ENCODE measurements at places on chromosomes 3 and 15. TPM values are rescaled to one million over a fixed set of nuclear protein-coding genes. Genes with fewer than 3 reads are reported as not detected.

DNA sequence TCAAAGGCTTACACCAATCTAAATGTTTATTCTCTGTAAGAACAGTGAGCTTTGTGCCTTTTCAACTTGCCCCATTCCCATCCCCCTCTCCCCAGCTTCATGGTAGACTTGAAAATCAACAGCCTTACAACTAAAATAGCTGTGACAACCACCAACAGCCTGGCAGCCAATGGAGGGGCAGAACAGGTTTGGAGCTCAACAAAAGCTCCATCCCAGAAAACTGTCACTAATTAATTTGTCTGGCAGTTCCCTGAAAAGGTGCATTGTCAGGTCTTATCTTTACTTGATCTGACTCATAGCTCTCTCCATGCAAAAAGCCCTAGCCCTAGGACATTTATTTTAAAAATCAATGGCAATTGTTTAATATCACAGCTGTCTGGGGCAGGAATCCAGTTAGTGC lies 22.6 kb downstream of the MTHFS start:
- DNase-seq, result no peak

GRCh38 chr3:64796607-64797399 lies 109.0 kb upstream of the ADAMTS9 start:
- DNase-seq, result no peak

DNA sequence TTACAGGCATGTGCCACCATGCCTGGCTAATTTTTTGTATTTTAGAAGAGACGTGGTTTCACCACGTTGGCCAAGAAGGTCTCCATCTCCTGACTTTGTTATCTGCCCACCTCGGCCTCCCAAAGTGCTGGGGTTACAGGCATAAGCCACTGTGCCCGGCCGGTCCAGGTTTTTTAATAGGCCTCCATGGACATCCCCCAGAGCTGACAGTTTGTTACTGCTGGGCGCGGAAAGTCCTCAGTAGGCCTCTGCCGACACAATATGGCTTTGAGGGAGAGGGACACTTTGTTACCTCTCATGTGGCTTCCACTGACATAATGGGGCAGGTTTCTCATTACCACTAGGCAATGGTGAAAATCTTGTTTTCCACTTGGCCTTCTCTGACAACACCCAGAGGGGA lies 152.0 kb downstream of the WNT7A start:
- no peak for DNase-seq

- DNase-seq, result no peak
Measured at GRCh38 chr15:42048080-42048820, 27.4 kb upstream of the PLA2G4E start.

DNA sequence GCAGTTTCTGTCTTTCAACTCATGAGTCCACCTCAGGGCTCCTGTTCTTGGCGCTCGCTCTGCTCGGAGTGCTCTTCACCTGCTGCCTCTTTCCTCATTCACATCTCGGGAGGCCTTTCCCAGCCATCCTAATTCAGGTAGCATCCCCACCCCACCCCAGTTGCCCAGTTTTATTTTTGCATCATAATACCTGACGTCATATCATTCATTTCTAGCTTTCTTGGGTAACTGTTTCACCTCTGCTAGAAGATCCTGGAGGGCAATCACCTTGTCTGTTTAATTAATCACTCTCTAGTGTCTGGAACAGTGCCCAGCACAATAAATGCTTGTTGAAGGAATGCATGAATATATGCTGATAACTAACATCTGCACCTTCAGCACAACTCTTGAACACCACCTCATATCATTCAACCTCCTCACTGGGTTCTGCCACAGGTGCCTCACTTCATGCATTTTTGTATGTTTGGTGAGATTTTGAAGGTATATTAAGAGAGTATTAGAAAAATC lies 7.6 kb downstream of the NUSAP1 start:
- no peak for DNase-seq

- no peak for DNase-seq
Measured at GRCh38 chr3:170709046-170709445, 123.2 kb upstream of the SLC7A14 start.

- DNase-seq, result no peak
Measured at GRCh38 chr15:81113861-81114291, 20.2 kb upstream of the CFAP161 start.

- no peak for DNase-seq
Measured at GRCh38 chr15:78174401-78174800, 25.2 kb downstream of the IDH3A start.

DNA sequence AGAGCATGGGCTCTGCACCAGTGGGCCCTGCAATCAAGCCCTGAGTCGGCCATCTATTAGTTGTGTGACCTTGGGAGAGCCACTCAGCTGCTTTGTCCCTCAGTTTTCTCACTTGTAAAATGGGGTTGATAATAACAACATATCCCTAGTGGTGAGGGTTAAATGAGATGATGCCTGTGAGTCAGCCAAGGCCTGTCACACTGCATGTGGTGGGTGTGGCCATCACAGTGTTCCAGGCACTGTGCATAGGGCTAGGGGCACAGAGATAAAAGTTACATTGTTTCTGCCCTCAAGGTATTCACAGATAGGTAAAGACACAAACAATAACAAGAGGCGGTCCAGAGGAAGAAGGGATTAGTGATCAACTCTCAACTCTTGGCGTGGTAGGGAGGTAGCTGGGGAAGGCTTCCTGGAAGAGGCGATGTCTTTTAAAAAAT lies 19.5 kb downstream of the SMAD6 start:
- no peak for DNase-seq

DNA sequence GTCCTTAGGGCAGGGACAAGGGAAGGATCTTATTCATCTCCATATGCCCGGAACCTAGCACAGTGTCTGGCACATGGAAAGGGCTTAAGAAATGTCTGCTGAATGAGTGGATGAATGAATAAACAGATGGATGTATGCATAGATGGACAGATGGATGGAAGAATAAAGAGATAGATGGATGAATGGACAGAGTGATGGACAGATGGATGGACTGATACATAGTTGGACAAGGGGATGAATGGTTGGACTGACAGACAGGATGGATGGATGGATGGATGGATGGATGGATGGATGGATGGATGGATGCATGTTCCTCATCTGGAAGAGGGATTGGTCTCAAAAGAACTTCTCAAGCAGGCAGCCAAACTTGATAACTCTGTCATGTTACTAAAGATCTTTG lies 177.6 kb downstream of the MEGF11 start:
- DNase-seq, result no peak

DNA sequence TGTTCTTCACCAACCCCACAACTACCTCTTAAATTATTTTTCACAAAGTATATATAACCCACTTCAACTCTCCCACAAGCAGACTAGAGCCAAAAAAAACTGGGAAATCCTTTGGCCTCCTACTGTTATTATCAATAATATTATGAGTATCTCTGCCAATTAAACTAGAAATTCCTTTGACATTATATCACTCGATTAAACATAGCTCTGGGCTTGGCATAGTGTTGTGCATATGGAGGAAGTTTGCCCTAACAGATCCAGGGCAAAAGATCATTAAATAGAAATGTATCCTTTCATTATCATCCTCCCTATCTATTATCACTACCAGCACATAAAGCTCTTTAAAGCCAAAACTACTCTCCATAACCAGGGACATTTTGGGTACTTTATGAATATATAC lies 74.9 kb downstream of the OSBPL10 start:
- no peak for DNase-seq

GRCh38 chr3:100136921-100137320 lies 22.6 kb upstream of the FILIP1L start:
- DNase-seq, result no peak

DNA sequence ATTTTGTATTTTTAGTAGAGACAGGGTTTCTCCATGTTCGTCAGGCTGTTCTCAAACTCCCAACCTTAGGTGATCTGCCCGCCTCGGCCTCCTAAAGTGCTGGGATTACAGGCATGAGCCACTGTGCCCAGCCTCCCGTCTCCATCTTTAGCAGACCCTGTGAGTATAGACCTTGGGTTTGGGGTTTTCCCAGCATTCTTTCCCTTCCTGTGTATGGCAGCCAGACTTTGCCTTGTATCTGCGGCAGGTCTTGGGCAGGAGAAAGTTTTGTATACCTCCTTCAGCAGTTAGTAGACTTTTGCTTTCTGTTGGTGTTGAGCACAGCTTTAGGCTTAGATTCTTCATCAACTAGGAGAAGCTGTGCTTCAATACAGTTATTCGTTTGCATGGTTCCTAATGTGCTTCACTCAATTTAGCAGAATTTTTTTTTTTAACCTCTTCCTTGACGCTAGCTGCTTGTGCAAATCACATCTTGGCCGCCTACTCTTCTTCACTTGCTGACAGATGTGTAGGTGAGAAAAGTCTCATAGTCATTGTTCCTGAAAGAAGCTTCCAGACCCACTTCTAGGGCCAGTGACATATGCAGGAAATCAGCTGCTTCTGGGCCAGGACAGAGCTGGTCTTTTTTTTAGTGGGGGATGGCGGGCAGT lies 38.4 kb downstream of the MAP2K1 start:
- DNase-seq, result no peak

GRCh38 chr15:75729326-75730069 lies 16.9 kb upstream of the CSPG4 start:
- DNase-seq, result no peak

DNA sequence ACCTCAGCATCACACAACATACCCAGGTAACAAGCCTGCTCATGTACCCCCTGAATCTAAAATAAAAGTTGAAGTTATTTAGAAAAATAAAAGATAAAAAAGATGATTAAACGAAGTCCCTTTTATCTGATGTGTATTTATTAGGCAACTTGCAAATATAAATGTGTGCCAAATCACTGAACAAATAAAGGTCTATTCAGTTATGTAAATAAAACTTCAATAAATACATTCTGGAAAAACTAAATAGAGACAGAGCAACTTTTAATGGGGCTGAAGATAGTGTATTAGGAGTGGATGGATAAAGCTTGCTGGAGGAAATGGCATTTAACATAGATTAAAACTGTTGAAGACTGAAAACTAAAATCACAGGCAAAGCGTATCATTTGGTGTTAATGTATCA lies 678.0 kb upstream of the GRM7 start:
- DNase-seq, result no peak

- DNase-seq, result peak; percentile 90
Measured at GRCh38 chr3:128572644-128573105, 77.9 kb downstream of the RPN1 start.

DNA sequence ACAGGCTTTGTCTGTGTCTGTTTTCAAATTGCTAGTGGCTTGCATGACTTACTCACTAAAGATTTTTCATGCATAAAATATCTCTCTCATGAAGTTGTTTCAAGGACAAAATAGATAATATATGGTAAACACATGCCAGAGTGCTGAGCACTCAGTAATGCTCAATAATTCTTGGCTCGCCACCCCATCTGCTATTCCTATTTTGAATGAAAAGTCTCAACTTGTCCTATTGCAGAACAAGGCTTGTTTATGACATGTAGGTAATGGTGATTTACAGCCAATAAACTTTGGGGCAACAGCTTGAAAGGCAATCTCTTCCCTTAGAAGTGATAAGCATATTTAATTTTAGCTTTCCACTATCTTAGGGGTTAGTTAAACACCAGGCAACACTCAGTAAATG lies 789.0 kb upstream of the ROBO1 start:
- DNase-seq, result no peak

The PCSK6 gene
- 2.1 TPM for total RNA-seq

The ARNT2 gene
- not detected for total RNA-seq

The DISP2 gene
- 0.06 TPM for total RNA-seq

The TM4SF1 gene
- total RNA-seq, result not detected

The ILDR1 gene
- not detected for total RNA-seq

The HRH1 gene
- total RNA-seq, result 0.10 TPM

Measured in activated naive CD4-positive, alpha-beta T cell treated with anti-CD3 and anti-CD28 coated beads, Interleukin-2, amount 50 U/mL, for 72 hours (primary cell).